Breast epithelium (tissue), 4 donors: ENCODE measurements at places on chromosomes 16 and 17.

DNA sequence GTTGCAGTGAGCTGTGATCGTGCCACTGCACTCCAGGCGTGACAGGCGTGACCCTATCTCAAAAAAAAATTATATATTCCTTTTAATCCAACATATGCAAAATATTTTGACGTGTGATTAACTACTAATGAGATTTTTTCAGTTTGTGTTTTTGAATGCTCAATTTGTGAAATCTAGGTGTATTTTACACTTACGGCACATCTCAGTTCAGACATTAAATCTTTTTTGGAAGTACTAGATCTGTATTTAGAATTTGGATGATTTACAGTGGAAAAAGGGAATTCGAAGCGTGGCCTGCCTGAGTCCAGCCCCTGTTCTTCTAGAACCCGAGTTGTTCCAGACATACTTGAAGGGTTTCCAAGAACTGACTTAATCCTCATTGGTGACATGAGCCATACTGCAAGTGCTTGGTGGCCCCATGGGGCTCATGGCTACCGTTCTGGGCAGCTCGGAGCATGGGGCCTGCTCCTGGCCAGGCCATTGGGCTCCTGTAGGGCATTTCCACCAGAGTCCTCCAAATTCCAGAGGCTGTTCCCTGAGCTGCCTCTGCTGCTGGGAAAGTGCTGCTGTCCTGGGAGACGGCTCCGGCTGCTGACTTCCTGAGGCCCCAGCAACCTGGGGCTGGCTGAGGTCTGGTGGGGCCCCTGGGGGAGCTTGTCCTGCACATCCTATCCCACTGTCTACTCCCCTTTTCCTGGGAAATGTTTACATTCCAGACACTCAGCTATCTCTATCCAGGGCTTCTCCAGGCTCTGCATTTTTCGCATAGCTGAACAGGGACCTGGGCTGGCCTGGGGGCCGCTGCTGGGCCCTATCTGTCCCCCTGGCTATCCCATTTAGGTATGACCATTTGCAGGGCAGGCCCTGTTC, 27.2 kb downstream of the LLGL2 start:
- DNase-seq: no peak

DNA sequence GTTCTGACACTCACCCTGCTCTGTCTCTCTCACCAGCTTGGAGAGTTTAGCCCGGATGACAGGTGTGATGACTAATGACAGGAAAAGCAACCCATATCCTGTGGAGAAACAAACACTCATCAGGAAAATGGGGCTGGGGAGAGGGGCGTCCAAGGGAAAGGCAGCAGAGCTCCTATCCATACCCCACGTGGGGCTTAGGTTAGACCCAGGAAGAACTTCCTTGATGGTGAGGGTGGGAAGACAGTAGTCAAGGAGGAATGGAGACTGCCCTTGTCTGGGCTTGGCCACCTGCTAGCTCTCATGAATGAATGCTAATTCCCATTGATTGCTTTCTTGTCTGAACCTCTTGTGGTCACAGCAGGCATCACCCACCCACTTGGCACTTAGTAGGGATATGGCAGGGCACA, 3.8 kb downstream of the SLC46A1 start:
- no peak for DNase-seq

GRCh38 chr17:61806081-61806828, 57.1 kb downstream of the BRIP1 start:
- DNase-seq: no peak

DNA sequence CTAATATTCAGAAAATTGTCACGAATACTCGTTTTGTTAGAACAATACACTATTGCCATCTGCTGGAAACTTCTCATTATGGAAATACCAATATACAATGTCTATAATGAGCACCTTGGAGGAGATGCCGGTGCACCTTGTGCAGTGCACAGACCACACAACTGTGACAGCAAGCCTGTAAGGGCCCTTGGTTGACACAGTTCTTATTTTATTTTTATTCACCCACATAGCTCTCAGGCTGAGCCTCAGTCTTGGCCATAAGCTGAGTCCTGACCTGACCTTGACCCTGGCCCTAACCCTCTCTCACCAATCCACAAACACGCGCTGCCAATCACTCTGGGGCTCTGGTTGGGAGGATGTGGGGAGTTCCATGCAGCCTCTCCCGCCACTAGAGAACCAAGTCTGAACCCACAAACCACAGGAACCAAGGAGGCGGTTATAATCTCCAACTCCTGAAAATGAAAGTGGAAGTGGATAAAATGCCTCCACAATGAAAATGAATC, 7.6 kb downstream of the AIPL1 start:
- no peak for DNase-seq

DNA sequence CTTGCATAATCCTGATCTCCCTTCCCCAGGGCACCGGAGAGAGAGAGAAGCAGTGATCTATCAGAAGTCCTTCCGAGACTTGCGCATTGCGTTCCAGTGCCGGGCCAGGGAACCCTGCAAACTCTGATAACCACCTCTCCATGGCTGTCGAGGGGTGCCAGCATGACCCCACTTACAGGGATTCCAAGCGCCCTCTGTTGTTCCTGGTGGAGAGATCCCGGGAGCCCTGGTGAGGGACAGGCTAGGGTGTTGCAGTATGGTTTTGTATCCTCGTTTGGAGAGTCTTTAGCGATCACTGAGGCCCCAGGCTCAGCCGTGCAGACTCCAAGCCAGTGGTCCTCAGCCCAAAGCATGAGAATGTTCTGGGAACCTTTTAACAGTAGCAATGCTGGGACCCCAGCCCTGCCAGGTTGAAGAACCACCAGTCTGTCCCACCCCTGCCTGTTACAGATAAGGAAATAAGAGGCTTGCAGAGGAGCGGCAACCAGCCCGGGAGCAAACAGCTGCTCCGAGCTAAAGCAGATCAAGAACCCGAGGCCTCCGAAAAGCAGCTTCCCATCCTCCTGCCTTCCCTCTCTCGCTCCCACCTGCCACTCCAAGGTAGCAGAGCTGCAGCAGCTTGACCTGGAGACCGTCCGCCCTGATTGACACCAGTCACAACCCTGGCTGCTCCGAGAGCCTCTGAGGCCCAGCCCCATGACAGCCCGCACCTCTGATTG, 150.3 kb upstream of the RPL38 start:
- no peak for DNase-seq

GRCh38 chr17:63040816-63041215, 74.8 kb downstream of the TANC2 start:
- no peak for DNase-seq
